EH (cell line): ENCODE measurements at places on chromosomes 1 and 21.

GRCh38 chr1:10253755-10254154 lies 43.4 kb downstream of the KIF1B start:
- peak; percentile 93 for DNase-seq

- peak; percentile 24 for DNase-seq
These were observed 1046.7 kb upstream of the B3GALT2 start for GRCh38 chr1:194233069-194233468.

DNA sequence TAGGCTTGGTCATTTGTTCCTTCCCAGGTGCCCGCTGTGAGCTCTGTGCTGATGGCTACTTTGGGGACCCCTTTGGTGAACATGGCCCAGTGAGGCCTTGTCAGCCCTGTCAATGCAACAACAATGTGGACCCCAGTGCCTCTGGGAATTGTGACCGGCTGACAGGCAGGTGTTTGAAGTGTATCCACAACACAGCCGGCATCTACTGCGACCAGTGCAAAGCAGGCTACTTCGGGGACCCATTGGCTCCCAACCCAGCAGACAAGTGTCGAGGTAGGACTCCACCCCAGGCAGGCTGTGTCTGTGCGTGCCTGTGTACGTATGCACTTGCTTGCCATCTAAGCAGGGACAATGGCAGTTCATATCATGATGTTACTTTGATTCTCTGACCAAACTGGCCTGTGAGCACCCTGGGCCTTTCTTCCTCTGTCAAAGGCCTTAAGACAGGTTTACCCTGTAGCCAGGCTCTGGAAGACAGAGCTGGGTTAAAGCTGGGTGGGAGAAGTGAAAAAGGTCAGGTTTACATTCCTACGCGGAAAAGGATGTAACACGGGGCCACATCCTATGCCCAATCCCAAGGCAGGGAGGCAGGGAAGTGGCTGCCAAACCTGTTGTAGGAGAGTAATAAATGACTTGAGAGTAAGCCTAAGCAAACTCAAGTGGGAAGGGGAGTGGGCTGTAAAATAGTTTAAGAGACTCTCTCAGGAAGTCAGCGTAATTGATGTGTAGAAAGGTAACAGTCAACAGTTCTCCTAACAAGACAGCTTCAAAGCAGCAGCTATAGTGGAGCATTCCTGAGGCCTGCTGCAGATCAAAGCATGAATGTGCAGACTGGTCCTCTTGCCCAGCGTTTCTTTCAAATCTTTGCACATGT lies 42.5 kb downstream of the LAMC2 start:
- DNase-seq: no peak

DNA sequence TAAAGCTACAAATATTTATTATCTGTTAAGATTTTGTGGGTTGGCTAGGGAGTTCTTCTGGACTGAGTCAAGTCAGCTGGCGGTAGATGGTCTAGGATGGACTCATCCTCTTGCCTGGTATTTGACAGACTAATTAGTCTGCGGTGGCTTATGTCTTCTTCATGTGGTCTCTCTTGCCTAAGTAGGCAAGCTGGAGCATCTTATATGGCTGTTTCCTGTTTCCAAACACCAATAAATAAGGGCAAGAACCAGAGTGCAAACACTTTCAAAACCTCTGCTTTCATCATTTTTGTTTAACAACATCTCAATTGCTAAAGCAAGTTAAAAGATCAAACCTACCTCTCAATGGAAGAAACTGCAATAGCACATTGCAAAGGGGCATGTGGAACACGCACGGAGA lies 484.8 kb downstream of the PTPRC start:
- DNase-seq: peak; percentile 96

- DNase-seq: no peak
These were observed 8.4 kb upstream of the PAXBP1 start for GRCh38 chr21:32779983-32780382.

DNA sequence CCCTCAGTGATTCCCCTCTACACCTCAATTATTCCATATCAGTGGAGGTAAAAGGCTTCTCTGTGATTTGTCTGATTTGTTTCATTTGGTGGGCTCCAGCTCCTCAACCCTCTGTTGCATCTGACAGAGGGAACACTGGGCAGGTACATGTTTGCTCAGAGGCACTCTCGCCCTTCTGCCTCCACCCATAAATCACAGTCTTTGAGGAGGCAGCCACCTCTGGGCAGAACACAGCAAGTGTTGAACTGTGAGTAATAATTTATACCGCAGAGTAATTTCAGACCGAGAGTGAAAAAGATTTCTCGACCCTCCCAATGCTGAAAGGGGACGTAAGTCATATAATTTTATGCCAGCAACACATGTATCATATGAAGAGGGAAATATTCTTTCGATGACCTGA lies 330.1 kb upstream of the PBX1 start:
- DNase-seq: no peak

- DNase-seq: no peak
These were observed 15.3 kb downstream of the GABPA start for GRCh38 chr21:25750085-25750484.

- DNase-seq: no peak
These were observed 24.0 kb upstream of the WASF2 start for GRCh38 chr1:27513958-27514357.

DNA sequence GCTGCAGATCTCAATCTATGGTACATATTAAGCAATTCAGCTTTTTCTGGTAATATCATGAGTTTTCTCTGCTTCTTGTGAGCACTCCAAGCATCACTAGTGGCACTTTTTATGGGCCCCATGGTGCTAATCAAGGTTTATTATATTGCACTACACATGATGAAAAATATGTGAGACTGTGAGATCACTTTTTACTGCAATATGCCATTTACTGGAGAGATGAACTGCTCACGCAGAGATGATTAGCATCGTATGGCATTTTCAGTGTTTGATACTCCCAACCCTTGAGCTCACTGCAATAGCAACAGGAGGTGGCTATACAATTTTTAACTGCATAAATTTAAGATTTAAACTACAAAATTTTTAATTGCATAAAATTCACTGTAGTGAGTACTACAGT lies 8.7 kb upstream of the KCNK1 start:
- no peak for DNase-seq

- peak; percentile 22 for DNase-seq
These were observed 141.5 kb upstream of the FGGY start for GRCh38 chr1:59155351-59155750.
